ENCODE measurements at places on chromosomes 5 and 9. TPM values are rescaled to one million over a fixed set of nuclear protein-coding genes. Genes with fewer than 3 reads are reported as not detected.

Gene PTGES2
- polyA plus RNA-seq: 66.7 TPM

Gene EGR1
- polyA plus RNA-seq: 90.0 TPM

GRCh38 chr9:6922124-6922676 lies 164.4 kb downstream of the KDM4C start:
- no peak for DNase-seq

DNA sequence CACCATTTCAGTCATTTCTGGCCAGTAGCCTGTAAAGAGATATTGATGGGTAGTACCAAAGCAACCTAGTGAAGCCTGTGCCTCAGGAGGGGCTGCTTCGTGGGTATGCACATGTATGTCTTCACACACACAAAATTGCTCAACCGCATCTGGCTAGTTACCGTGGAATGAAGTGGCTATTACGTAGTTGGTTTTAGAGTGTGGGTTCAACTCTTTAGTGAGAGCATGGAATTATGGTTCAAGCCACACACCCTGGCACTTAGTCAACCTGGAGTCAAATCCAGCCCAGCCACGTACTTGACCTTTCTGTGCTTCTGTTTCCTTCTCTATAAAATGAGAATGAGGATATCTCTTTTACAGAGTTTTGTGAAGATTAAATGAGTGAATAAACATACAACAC lies 174.9 kb downstream of the TTC39B start:
- no peak for DNase-seq

Gene ALDH1B1
- 30.8 TPM for polyA plus RNA-seq

GRCh38 chr5:14901462-14902051 lies 30.0 kb upstream of the ANKH start:
- no peak for DNase-seq

- DNase-seq: no peak
These were observed 85.4 kb downstream of the IRX2 start for GRCh38 chr5:2666081-2666480.

Gene LECT2
- 1.6 TPM for polyA plus RNA-seq

Gene C9orf153
- not detected for polyA plus RNA-seq

- DNase-seq: no peak
These were observed 275.5 kb upstream of the TAS2R1 start for GRCh38 chr5:9905661-9906060.

GRCh38 chr9:249025-249424 lies 34.4 kb downstream of the DOCK8 start:
- DNase-seq: no peak

GRCh38 chr5:123813264-123813663 lies 301.3 kb downstream of the CSNK1G3 start:
- DNase-seq: no peak

- no peak for DNase-seq
These were observed 182.1 kb upstream of the TBC1D2 start for GRCh38 chr9:98437458-98438034.

Gene EQTN
- polyA plus RNA-seq: 0.31 TPM

Gene IFNA2
- not detected for polyA plus RNA-seq

GRCh38 chr5:52727020-52727419 lies 60.7 kb upstream of the ITGA1 start:
- DNase-seq: no peak

Gene SHB
- 24.6 TPM for polyA plus RNA-seq

- no peak for DNase-seq
These were observed 33.3 kb downstream of the PARP8 start for GRCh38 chr5:50699737-50700136.

GRCh38 chr5:138274189-138274853 lies at the start of gene GFRA3:
GFRA3 (minus strand) TSS chr5:138274621; CDS start chr5:138274424, 197 bp downstream.
- DNase-seq: peak; percentile 30

Gene HDHD3
- polyA plus RNA-seq: 38.3 TPM

GRCh38 chr5:139293202-139293506 lies 386 bp upstream of the MATR3 start:
- no peak for DNase-seq

All from right renal pelvis (tissue), 4 donors.